Tibial artery (tissue), 4 donors: ENCODE measurements at places on chromosomes 11 and 22.

- H3K36me3 ChIP-seq, result peaks cover 12% of the 10 kb centered on the region
- no peak overlapping the region for H3K4me3 ChIP-seq
- no peaks in the 10 kb centered on the region for H3K27me3 ChIP-seq
- H3K27ac ChIP-seq, result no peak overlapping the region
- H3K4me1 ChIP-seq, result peaks cover 3% of the 10 kb centered on the region
- no peak for DNase-seq
Measured at GRCh38 chr22:33654173-33654895, 265.9 kb downstream of the LARGE1 start.

- H3K4me3 ChIP-seq, result no peak overlapping the region
- no peak for DNase-seq
- H3K27me3 ChIP-seq, result no peaks in the 10 kb centered on the region
- H3K4me1 ChIP-seq, result peaks cover 4% of the 10 kb centered on the region
Measured at GRCh38 chr11:118846181-118846935, 37.3 kb upstream of the CXCR5 start.

GRCh38 chr22:31244943-31245451, 32.9 kb downstream of the LIMK2 start:
- DNase-seq, result no peak
- H3K4me3 ChIP-seq, result no peak overlapping the region
- H3K36me3 ChIP-seq, result no peaks in the 10 kb centered on the region
- peaks cover 27% of the 10 kb centered on the region for H3K4me1 ChIP-seq

GRCh38 chr11:133350045-133350444, 182.3 kb downstream of the OPCML start:
- no peak for DNase-seq
- no peak overlapping the region for H3K4me3 ChIP-seq
- no peaks in the 10 kb centered on the region for H3K4me1 ChIP-seq
- H3K27ac ChIP-seq, result no peak overlapping the region
- H3K27me3 ChIP-seq, result no peaks in the 10 kb centered on the region

GRCh38 chr11:1088927-1089737, 14.5 kb downstream of the MUC2 start:
- H3K4me1 ChIP-seq, result no peaks in the 10 kb centered on the region
- H3K27ac ChIP-seq, result no peak overlapping the region
- H3K36me3 ChIP-seq, result no peaks in the 10 kb centered on the region
- H3K27me3 ChIP-seq, result no peaks in the 10 kb centered on the region

GRCh38 chr11:57560146-57560545, 7.3 kb downstream of the UBE2L6 start:
- peaks cover 5% of the 10 kb centered on the region for H3K4me1 ChIP-seq
- no peaks in the 10 kb centered on the region for H3K27me3 ChIP-seq
- DNase-seq, result no peak
- peaks cover 42% of the 10 kb centered on the region for H3K36me3 ChIP-seq

DNA sequence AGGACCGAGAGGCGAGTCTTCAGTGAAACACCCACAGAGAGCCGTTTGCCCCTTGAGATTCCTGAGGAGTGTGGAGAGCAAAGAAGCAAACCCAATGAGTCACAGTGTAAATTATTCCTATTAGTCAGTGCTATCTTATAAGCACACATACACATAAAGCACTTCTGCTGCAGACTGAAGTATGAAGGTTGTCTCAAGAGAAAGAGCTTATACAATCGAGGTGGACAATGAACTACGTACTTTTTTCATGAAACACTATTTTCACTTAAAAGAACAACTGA, 37.3 kb downstream of the GALNT18 start:
- H3K4me1 ChIP-seq, result peaks cover 51% of the 10 kb centered on the region
- H3K4me3 ChIP-seq, result no peak overlapping the region
- H3K27me3 ChIP-seq, result no peaks in the 10 kb centered on the region
- DNase-seq, result no peak
- H3K27ac ChIP-seq, result peak overlapping the region; percentile 77

DNA sequence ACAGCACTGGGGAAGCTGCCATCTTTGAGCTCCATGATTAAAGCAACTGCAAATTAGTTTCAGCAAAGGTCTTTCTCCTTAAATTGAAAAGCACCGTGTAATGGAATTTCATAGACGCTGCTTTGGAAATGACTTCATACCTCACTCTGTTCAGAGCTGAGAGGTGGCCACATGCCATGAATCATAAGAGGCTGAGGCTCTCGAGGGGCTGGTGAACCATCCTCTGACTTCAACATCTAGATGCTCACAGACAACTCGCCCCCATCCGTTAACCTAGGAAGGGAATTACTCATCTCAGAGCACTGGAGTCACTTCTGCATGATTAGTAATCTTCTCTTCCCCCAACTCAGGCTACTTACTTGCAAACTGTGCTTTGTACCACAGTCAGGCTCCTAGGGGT, 122.3 kb downstream of the RCN1 start:
- H3K27ac ChIP-seq, result no peak overlapping the region
- H3K27me3 ChIP-seq, result no peaks in the 10 kb centered on the region
- no peaks in the 10 kb centered on the region for H3K36me3 ChIP-seq

- no peaks in the 10 kb centered on the region for H3K4me1 ChIP-seq
- no peaks in the 10 kb centered on the region for H3K27me3 ChIP-seq
- no peaks in the 10 kb centered on the region for H3K36me3 ChIP-seq
- no peak for DNase-seq
- no peak overlapping the region for H3K27ac ChIP-seq
Measured at GRCh38 chr11:104999721-105000120, 23.2 kb downstream of the CASP5 start.

GRCh38 chr11:33687733-33688479, 12.7 kb downstream of the C11orf91 start:
- DNase-seq, result peak; percentile 44
- no peaks in the 10 kb centered on the region for H3K4me1 ChIP-seq
- peaks cover 9% of the 10 kb centered on the region for H3K27me3 ChIP-seq
- H3K4me3 ChIP-seq, result no peak overlapping the region

- peak overlapping the region; percentile 9 for H3K27ac ChIP-seq
- peaks cover 78% of the 10 kb centered on the region for H3K36me3 ChIP-seq
- H3K27me3 ChIP-seq, result no peaks in the 10 kb centered on the region
- peak; percentile 83 for DNase-seq
- peaks cover 30% of the 10 kb centered on the region for H3K4me1 ChIP-seq
- no peak overlapping the region for H3K4me3 ChIP-seq
Measured at GRCh38 chr11:68810164-68810563, 31.6 kb downstream of the CPT1A start.

GRCh38 chr11:44424841-44425240, 114.9 kb upstream of the ALX4 start:
- H3K4me3 ChIP-seq, result no peak overlapping the region
- no peaks in the 10 kb centered on the region for H3K36me3 ChIP-seq
- H3K4me1 ChIP-seq, result no peaks in the 10 kb centered on the region
- no peak overlapping the region for H3K27ac ChIP-seq

GRCh38 chr11:86990031-86990430, 34.8 kb upstream of the FZD4 start:
- peaks cover 10% of the 10 kb centered on the region for H3K4me1 ChIP-seq
- no peaks in the 10 kb centered on the region for H3K27me3 ChIP-seq
- H3K36me3 ChIP-seq, result no peaks in the 10 kb centered on the region
- DNase-seq, result no peak
- no peak overlapping the region for H3K4me3 ChIP-seq
- H3K27ac ChIP-seq, result peak overlapping the region; percentile 17

DNA sequence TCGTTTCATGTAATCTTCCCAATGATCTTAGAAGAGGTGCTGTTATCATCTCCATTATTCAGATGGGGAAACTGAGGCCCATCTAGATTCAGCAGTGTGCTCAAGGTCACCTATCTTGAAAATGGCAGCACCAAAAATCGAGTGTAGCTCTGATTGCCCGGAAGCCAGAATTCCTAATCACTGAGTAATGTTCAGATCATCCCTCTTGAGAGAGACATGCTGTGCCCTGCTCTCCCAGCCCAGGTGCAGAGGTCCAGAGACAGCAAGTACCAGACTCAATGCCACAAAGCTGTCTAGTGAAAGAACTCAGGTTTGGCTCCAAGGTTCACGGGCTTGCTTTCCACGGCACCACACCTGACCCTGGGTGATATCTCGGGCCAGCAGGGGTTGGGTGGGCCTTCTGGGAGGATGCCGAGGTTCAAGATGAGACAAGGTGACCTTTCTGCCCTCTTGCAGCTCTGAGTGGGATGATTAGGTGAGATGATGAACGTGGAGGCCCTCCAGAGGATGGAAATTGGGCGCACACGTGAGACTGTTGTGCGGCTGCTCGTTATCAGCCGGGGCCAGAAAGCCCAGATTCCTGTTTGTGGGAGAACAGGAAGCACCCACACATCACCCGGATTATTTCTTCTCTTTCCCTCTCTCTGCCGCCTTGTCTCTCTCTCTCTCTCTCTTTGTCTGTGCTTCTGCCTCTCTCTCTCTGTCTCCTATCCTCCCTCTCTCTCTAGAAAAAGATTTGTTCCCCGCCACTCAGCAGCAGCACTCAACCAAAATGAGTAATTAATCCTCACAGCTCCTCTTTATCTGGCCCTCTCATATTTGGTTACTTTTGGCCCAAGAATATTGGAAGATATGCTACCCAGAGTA, 19.0 kb upstream of the RASD2 start:
- no peaks in the 10 kb centered on the region for H3K36me3 ChIP-seq
- H3K4me1 ChIP-seq, result no peaks in the 10 kb centered on the region

DNA sequence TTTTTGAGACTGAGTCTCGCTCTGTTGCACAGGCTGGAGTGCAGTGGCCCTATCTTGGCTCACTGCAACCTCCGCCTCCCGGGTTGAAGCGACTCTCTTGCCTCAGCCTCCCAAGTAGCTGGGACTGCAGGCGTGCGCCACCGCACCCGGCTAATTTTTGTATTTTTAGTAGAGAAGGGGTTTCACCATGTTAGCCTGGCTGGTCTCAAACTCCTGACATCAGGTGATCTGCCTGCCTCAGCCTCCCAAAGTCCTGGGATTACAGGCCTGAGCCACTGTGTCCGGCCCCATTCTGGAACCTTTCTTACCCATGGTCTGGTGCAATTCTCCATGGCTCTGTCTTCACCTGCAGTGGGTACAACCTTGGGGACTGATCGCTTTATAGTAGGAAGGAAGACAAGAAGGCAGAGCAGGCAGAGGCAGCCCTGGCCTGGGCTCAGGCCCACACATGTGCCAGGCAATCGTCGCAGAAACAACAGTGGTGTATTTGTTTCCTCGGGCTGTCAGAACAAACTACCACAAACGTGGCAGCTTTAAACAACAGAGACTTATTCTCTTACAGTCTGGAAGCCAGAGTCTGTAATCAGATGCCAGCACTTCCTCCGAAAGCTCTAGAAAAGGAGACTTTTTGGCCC, 4.0 kb upstream of the PTGDR2 start:
- H3K4me3 ChIP-seq, result no peak overlapping the region
- H3K27ac ChIP-seq, result no peak overlapping the region
- H3K36me3 ChIP-seq, result no peaks in the 10 kb centered on the region
- DNase-seq, result no peak

DNA sequence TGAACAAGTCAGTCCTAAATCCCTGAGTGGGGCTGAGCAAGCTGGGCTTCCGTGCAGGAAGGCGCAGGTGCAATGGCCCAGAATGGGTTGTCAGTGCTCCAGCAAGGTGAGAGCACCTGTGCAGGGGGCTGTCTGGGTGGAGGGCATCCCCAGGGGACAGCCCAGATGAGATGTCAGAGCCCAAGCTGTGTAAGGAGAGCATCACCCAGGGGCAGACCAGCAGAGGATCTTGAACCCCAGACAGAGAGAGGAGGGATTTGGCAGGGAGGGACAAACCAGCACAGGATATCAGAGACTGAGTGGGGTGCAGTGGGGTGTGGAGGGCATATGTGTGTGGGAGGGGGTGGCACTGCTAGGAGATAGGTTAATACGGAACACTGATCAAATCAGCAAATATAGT, 114.9 kb upstream of the TMEM45B start:
- H3K27ac ChIP-seq, result no peak overlapping the region
- no peak overlapping the region for H3K4me3 ChIP-seq
- no peaks in the 10 kb centered on the region for H3K36me3 ChIP-seq
- H3K4me1 ChIP-seq, result peaks cover 4% of the 10 kb centered on the region
- DNase-seq, result peak; percentile 5

DNA sequence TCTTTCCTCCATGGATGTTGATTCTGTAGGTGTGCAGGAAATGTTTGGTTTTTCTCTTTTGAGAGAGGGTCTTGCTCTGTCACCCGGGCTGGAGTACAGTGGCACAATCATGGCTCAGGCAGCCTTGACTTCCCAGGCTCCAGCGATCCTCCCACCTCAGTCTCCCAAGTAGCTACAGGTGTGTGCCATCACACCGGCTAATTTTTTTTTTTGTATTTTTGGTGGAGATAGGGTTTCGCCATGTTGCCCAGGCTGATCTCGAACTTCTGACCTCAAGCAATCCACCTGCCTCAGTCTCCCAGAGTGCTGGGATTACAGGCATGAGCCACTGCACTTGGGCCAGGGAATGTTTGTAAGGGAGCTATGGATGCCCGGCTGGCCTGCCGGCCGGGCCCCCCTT, 4.5 kb downstream of the PRR5 start:
- no peak overlapping the region for H3K4me3 ChIP-seq
- DNase-seq, result no peak
- H3K27me3 ChIP-seq, result peaks cover 35% of the 10 kb centered on the region
- H3K36me3 ChIP-seq, result no peaks in the 10 kb centered on the region
- peaks cover 6% of the 10 kb centered on the region for H3K4me1 ChIP-seq

DNA sequence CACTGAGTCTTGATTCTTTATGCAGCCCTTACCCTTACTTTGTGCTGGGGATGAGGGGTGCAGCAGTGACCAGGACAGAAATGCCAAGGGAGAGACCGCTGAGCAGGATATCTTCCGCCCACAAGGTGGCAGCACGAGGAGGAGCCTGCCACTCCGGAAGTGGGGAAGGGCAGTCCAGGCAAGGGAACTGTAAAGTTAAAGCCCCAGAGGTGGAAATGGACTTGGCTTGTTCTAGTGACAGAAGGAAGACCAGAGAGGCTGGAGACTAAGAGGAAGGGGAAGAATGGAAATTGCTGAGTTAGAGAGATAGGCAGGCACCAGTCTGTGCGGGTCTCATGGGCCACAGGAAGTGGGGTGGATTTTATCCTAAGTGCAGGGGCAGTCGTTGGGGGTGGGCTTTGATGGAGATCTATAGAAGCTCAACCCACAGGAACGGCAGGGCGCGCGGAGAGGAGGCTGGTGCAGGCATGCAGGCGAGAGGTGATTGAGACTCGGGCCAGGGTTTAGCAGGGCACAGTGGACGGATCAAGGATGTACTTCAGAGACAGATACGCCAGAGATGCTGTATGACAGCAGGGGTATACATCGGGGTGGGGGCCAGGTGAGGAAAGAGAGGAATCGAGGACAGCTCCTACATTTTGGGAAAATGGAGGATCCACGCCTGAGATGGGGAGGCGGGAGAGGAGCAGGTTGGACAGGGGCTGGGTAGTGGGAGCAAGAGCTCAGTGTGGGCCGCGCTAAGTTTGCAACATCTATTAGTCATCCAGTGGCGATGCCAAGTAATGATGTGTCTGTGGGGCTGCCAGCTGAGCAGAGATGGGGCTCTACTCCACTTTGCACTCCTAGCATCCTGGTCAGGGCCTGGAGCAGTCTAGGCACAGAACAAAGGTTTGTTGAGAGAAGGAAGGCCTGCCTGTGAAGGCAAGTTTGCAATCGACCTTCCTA, 3.3 kb upstream of the GRK2 start:
- H3K4me3 ChIP-seq, result no peak overlapping the region
- H3K4me1 ChIP-seq, result peaks cover 45% of the 10 kb centered on the region
- H3K27me3 ChIP-seq, result no peaks in the 10 kb centered on the region

- DNase-seq, result no peak
- H3K4me1 ChIP-seq, result no peaks in the 10 kb centered on the region
- H3K27me3 ChIP-seq, result peaks cover 8% of the 10 kb centered on the region
Measured at GRCh38 chr11:1805525-1805924, 29.3 kb upstream of the SYT8 start.
